ENCODE measurements at places on chromosomes 2 and 18.

DNA sequence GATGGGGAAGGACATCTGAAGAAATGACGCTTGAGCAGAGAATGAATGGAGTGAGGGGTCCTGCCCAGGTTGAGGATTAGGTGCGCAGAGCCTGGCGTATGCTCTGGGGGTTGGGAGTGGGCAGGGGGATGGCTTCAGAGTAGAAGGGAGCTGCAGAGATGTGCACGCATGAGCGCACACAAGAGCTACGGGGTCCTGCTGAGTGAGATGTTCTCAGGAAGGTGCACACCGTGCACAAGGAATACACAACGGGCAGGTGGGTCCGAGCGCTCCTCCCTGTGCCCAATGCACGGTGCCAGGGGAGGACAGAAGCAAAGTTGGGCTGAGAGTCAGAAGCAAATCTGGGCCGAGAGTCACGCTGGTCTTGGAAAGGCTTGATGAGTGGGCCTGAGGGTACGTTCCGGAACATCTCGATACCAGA is 25.5 kb downstream of the TWIST2 start:
- no peak for DNase-seq

DNA sequence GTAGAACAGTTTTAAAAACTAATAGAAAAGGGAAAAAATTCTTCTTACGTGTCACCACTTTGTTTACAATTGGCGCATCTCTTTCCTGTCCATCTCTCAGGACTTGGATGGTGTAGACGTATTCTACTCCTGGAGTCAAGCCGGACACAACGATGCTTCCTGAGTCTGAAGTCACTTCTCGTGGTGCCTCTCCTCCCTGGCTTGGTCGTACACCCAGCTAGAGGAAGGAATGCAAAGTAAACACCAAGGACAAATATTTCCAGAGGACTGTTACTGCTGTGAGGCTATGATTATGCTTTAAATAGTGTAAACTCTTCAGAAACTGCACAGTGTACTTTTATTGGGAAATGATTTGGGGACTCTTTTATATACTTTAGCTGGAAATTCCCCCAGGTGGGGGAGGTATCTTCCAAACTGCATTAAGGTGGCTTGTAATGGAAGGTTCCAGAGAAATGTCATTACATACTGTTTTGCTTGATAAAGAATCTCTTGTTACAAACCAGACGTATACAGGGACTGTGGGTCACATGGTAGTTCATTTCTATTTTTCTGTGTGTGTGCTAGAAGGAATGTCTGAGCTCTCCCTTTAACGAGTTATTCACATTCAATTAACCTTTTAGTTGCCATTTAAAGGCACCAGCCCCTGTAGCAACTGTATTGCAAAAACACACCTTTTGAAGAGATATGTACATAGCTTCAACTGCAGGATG is 38.1 kb downstream of the FN1 start:
- no peak for DNase-seq

DNA sequence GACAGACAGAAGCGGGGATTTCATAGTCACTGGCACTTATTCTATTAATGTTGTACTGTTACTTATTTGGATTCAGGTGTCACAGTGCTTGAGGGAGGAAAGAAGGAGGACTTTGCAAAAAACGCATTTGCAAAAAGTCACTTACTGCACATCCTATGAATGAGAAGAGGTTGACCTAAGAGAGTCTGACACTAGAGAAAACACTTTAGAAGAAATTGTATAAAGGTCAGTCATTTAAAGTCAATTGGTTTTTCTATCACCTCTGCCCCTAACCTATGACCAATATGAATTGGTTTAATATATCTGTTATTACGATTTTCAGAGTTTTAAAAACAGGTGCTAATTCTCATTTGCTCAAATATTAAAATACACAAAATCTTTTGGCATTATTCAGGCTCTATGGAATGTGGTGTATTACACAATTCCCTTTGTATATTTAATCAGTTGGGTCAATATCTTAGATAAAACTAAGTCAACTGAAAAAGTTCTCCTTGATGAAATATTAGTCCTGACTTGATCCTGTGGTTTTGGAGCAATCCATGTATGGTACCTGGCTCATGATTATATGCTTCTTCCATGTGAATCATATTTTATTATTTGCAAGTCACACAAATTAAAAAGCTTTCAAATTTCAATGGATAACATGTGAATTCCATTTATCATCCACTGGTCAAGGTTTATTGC is 157.4 kb downstream of the CDH2 start:
- no peak for DNase-seq

DNA sequence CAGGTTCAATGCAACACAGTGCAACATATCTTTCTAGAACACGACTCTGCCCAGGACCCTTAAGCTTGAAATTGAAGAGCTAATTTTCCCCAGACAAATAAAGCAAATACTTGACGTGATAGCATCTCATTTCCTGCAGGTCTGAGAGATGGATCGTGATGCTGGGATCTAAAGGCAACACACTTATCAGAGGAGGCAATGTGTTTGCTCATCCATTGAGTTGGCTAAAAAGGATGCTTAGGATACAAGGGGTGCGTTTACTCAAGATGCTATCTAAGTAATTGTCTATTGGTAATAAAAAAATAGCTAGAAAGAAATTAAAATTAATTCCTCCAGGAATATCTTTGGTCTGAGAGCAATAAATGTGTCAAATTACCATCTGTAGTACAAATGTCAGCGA is 129.0 kb downstream of the SOCS6 start:
- no peak for DNase-seq

GRCh38 chr2:218501665-218502064 is 66.5 kb downstream of the USP37 start:
- DNase-seq, result no peak

- DNase-seq, result no peak
These were observed 3.9 kb downstream of the NEB start for GRCh38 chr2:151730262-151730975.

DNA sequence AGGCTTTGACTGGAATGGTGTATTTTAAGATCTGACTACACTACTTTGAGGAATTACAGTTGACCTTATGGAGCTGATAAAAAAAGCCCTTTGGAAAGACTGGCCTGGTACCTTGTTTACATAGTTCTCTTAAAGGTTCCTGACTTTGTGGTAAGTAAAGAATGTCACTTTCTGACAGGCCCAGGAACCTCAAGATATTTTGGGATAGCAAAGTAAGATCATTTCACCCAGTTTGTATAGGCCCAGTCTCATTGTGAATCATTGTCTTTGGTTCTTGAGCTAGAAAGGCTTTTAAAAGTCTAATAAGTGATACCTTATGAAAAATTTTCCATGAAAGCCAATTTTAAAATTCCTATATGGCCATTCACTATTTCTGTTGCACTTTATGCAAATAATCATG is 316.3 kb upstream of the LRRTM4 start:
- DNase-seq, result no peak

DNA sequence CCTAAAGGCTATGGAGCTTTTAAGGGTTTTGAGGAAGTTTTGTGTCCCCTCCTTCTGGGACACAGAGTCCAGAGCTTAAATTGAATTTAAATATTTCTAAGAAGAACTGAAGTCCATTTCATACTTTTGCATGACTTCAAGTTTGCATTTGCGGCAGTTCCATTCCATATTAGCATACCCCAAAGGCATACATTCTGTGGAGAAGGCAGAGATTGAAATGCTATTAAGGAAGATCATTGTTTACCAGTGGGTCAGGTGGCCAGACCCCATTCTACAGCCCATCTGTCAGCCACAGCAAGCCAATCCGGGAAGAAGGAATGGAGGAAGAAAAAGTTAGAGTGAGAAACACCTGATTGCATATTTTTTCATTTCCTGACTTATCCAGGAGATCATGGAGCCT is 75.0 kb downstream of the DNAH7 start:
- no peak for DNase-seq
